Stimulated activated CD4-positive, alpha-beta T cell treated with anti-CD3 and anti-CD28 coated beads, TNF-alpha, amount 100 ng/mL, for 1 hour (primary cell): ENCODE measurements at places on chromosomes 2 and 18.

DNA sequence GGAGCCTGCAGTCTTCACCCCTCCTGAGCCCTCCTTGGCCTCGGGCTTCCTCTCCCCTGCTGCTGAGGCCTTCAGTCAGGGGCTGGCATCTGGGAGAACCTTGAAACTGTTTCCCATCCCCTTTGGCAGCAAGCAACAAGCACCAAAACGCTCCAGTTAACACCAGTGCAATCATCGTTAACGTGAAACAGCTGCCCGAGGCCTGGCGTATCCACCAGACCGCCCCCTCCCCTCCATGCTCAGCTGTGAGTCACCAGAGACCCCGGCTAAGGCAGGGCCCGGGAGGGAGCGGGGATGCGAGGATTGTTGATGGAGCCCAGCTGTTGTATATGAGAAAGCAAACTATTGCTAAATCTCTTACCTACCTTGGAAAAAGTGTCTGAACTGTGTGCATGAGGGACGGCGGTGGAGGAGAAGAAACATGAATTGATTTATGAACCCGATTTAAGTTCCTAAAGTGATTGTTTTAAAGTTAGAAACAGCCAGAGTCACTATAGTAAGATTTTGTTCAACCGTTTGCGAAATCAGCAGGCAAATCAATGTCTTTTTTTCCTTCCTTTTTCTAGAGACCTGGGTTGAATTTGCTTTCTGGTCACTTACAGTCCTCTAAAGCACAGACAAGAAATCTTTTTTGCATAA lies 5.2 kb downstream of the ZFP36L2 start:
- DNase-seq = no peak

DNA sequence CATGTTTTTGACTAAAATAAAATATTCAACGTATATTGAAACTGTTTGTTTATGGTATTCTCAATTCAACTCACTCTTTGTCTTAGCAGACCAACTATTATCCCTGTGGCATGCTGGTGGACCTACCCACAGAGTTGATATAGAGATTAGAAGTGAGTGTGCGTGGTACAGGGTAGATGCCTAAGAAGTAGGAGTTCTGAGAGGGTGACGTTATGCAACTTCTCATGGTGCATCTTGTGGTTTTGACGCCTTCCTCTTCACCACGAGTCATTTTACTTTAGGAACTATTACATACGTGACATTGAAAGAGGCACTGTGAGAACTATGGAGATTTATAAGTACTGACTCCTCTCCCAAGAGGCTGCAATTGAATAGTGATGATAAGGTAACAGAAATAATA lies 26.6 kb upstream of the NAPG start:
- DNase-seq = no peak

GRCh38 chr2:222774941-222775340 lies 85.9 kb upstream of the ACSL3 start:
- no peak for DNase-seq

- no peak for DNase-seq
Measured at GRCh38 chr18:36229188-36229587, 41.9 kb downstream of the MOCOS start.

DNA sequence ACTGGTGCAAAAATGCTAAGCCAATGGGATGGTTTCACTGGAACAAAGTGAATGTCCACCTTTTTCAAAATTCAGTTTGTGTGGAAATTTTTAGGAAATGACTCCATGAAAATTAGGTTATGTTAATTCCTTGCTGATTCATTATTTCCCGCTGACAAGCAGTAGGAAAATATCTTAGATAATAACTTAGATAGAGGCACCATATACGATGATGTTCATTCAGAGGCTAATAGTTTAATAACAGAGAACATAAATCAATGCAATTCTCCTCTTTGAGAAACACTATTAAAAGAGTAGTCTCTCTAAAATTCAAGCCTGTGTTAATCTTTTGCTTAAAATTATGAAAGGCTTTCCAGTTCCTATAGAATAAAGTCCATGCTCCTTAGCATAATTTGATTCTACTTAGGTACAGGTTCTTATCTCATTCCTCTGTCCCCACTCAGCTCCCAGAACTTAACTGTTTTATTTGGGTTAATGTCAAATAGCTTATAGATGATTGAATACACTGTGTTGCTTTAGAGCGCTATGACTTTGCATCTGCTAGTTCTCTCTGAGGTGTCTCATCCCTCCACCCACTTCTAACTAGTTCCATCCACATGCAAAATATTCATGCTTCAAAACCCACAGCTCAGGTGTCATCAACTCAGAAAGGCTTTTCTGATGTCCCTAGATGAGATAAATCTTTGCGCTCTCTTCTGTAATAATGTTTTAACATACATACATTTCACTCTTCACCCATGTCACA lies 503.6 kb downstream of the ERBB4 start:
- no peak for DNase-seq

- no peak for DNase-seq
Measured at GRCh38 chr2:17272652-17273525, 245.4 kb downstream of the RAD51AP2 start.

DNA sequence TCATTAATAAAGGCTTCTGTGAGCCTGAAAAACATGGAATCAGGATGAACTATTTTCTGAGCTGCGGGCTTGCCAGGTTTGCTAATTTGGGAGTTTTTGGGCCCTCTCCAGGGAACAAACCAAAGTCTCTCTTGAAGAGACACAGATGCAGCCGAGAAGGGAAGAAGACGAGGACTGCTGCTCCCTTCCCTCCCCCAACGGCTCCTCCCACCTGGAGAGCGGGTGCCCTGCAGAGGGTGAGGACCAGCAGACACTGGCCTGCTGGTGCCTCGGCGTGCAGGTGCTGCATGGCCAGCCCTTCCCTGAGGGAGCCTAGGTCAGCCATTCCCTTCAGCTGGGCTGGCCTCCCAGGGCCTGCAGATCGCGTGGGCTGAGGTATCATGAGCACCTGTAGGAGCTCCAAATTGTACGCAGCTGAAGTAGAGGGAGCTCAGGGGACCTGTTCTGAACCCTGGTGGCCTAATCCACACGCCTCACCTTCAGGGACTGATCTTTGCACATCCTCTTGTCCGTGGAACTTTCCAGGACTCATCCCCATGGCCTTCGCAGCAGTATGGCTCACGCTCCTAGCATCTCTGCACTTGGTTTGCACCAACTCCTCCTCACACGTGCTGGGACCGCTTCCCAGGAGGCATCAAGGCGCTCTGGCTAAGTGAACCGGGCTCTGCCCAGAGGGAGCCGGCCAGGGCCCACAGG lies 19.5 kb downstream of the EMX1 start:
- no peak for DNase-seq

- DNase-seq = no peak
Measured at GRCh38 chr2:101160454-101160853, 9.3 kb upstream of the TBC1D8 start.

- DNase-seq = no peak
Measured at GRCh38 chr2:60437080-60437696, 116.3 kb downstream of the BCL11A start.

DNA sequence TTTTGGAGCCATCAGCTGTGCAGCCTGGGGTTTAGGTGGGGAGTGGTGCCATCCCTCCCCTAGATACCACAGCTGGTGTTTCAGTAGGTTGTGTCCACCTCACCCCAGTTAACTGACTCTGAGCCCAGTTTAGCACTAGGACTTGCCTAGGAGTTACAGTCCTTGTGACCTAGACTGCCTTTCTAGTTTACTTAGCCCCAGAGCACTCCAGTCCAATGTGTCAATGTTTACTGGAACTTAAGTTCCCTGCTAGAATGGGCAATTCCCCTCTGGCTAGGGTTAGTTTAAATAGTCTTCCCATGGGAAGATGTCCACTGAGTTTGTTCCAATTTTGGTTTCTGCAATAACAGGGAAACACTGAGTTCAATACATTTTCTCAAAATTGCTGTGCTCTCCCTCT lies 909.2 kb downstream of the CCDC85A start:
- DNase-seq = no peak

DNA sequence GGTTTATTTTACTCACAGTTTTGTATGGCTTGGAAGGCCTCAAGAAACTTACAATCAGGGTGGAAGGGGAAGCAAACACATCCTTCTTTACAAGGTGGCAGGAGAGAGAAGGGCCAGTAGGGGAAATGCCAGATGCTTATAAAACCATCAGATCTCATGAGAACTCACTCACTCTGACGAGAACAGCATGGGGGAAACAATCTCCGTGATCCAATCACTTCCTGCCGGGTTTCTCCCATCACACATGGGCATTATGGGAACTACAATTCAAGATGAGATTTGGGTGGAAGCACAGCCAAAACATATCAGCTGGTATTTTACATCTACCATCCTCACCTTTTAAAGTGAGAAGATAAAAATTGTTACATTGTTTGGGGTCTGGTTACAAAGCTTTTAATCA lies 427.9 kb upstream of the CDH7 start:
- DNase-seq = no peak

GRCh38 chr2:231552752-231553151 lies 22.5 kb upstream of the NMUR1 start:
- DNase-seq = no peak

GRCh38 chr18:46625069-46625468 lies 32.0 kb downstream of the LOXHD1 start:
- no peak for DNase-seq

- DNase-seq = no peak
Measured at GRCh38 chr18:2104620-2105462, 466.5 kb downstream of the METTL4 start.

DNA sequence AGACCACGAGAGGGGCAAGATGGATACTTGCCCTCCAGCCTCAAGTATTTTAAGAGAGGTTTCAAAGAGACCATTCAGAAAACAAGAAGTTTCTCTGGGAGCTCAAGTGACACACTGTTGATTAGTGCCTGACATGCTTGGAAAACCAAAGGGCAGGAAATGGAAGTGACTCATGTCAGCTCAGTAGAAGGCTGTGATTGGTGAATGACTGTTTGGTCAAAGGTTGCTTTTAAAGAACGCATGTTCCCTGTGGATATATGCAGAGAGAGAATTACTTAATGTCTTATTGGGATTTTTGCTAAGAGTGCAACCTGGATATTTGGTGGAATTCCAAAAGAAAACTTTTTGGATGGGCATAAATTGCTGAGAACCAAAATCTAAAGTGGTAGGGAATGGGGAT lies 549.9 kb downstream of the XIRP2 start:
- no peak for DNase-seq

DNA sequence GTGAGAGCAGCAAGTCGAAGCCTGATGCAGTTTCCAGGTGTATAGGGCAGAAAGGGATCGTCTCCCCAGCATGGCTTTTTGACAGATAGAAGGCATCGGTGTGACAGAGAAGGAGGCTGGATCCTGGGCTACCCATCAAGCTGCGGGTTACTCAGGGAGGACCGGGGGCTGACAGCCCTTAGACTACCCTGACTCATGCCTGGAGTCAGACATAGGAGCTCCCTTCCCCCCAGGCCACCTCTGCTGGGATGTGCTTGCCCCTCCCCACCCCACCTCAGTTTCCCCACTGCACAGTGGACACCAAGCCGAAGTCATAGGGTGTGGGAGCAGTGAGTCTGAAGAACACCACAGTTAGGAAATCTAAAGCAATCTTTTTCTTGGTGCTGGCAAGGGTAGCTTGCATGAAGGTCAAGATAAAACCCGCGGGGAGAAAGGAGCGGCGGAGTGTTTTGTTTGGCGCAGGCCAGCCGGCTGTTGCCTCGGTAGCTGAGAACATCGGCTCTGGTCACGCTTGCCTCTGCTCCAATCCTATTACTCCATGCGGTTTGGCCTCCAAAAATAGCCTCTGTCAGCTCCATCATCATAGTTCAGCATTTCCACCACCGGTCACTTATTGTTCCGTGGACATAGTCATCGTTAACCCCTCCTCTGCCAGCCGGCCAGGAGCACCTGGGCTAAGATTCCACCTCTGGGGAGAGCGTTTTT lies 169.2 kb upstream of the GLI2 start:
- DNase-seq = no peak

GRCh38 chr2:23384551-23385343 lies at the start of gene KLHL29:
KLHL29 (plus strand) TSS chr2:23385179; CDS start chr2:23562197, 177,018 bp downstream.
- peak; percentile 23 for DNase-seq

GRCh38 chr2:129318581-129319421 lies 660.7 kb upstream of the RAB6C start:
- DNase-seq = no peak

DNA sequence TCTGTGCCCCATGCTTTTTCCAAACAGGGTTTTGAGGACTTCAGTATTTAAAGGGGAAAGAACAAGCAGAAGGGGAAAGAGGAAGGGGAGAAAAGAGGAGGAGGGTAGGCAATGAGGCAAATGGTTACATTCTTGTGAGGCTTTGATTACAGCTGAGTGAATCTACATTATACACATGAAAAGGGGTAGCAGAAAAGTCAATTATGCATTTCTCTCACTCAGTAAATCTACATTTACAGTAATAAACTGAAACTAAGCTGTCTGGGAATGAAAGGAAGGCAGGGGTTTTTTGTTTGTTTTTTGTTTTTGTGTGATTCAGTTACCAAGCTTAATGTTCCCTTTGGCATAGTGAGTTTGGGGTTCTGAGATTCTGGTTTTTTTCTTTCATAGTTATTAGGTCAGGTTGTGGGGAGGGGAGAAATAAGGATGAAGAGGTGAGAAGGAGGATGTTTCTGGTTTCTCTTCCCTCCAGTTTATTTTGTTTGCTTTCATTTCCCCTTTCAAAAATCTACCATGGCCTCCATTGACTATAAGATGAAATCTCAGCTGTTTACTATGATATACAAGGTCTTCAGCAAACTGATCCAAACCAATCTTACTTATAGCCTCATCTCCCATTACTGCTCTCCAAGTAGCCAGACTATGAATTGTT lies 18.7 kb downstream of the C18orf63 start:
- DNase-seq = no peak

DNA sequence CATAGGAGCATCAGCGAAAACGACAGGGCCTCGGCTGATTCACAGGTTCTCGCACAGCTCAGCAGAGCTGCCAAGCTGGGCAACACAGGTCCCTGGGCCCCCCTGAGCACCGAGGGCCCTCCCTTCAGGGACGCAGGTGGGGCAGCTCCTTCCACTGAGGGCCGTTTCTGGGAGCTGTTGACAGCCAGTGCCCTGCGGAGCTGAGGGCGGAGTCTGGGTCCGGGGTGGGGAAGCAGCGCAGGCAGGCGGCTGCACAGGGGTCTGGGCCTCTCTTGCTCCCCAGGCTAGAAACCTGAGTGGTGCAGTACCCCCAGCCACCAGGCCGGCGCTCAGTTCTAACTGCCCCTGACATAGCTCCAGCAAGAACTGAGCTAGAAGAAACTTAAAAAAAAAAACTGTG lies 65.7 kb downstream of the PXDN start:
- DNase-seq = no peak

GRCh38 chr2:96103761-96104486 lies 12.4 kb downstream of the ADRA2B start:
- DNase-seq = no peak

GRCh38 chr18:12258719-12259705 lies 4.9 kb downstream of the CIDEA start:
- DNase-seq = no peak
